ENCODE measurements at places on chromosomes 4 and X.

DNA sequence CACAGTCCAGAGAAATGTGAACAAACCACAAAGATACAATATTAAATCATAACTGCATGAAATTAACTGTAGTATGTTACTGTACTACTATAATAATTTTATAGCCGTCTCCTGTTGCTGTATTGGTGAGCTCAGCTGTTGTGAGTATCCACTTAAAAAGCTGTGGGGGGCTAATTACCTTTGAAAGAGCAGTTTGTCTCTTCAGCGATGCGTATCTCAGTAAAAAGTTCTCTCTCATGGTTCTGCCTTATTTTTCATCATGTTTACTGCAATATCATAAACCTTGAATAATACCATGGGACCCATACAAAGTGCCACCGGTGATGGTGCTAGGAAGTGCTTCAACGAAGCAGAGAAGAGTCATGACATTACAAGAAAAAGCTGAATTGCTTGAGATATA lies 8.4 kb upstream of the MSMO1 start:
- no peak for DNase-seq

GRCh38 chrX:53288189-53288588 lies 6.8 kb upstream of the IQSEC2 start:
- DNase-seq = peak; percentile 12

DNA sequence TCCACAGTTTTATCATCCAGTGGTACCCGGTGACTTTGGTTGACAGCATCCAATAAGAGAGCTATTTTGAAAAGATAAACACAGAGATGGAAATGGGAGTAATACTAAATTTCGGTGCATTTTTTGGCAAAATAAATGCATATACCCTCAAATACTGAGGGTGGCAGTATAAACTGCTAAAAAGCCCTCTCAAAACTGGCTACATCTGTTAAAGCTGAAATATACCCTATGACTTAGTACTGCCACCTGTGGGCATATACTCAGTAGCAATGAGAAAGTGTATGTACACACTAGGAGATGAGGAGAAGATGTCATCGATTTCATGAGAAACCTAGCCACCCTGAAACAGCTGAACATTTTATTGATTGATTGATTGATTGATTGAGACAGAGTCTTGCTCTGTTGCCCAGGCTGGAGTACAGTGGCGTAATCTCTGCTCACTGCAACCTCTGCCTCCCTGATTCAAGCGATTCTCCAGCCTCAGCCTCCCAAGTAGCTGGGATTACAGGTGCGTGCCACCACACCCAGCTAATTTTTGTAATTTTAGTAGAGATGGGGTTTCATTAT lies 12.2 kb upstream of the TMEM128 start:
- DNase-seq = no peak

- DNase-seq = no peak
Observed at GRCh38 chr4:17397611-17398010, 114.3 kb downstream of the QDPR start.

- no peak for DNase-seq
Observed at GRCh38 chrX:143945171-143945570, 61.3 kb downstream of the UBE2NL start.

- no peak for DNase-seq
Observed at GRCh38 chrX:18297251-18297650, 57.2 kb downstream of the SCML2 start.
